ENCODE measurements at places on chromosomes 16 and 17.
A peak's percentile ranks its signal among the peaks of the same experiment; 100 is the strongest.

DNA sequence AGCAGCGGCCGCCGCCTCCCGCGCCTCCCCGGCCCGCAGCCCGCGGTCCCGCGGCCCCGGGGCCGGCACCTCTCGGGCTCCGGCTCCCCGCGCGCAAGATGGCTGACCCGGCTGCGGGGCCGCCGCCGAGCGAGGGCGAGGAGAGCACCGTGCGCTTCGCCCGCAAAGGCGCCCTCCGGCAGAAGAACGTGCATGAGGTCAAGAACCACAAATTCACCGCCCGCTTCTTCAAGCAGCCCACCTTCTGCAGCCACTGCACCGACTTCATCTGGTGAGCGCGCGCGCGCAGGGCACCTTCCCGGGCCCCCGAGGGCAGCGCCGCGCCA lies 258 bp downstream of the PRKCB start:
- peak; percentile 41 for ATAC-seq

- ATAC-seq = peak; percentile 87
These were observed 653 bp downstream of the SRRM2 start for GRCh38 chr16:2752850-2753732.

DNA sequence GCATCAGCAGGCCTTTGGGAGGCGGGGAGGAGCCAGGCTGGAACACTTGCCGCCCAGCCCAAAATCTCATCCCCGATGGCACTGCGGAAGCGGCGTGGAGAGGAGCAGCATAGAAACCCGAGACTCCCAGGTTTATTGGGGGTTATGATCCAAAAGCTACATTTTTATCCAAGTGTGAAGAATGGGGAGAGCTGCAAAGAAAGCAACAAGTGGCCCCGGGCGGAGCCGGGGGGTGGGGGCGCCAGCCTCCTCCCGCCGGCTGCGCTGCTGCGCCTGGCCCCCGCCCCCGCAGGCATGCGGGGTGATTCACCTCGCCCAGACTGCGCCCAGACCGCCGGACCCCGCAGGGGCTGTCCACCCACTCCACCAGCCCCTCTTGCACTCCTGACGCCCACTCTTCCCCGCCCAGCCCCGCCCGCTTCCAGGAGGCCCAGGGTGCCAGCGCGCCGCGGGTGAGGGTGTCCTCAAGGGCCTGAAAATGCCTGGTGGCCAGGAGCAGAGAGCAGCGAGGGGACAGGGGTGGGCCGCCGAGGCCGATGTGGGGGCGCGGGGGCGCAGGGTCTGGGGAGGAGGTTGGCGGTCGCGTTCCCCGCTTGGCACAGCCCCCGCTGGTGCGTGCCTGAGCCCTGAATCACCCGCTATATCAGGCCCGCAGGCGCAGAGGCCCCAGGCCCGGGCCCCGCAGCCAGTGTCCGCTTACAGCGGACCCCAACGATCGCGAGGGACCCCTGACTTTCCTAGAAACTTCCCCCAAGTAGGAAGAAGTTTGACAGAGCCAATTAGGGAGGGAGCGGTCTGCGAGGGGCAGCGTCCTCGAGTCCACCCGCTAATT lies 1.3 kb downstream of the CAVIN1 start:
- peak; percentile 30 for ATAC-seq

- no peak for ATAC-seq
These were observed 36.5 kb downstream of the CPNE2 start for GRCh38 chr16:57128771-57129389.

- no peak for ATAC-seq
These were observed 157.8 kb downstream of the AXIN2 start for GRCh38 chr17:65403626-65404025.

- ATAC-seq = no peak
These were observed 5.0 kb downstream of the KATNB1 start for GRCh38 chr16:57740423-57741071.

GRCh38 chr16:4005731-4006130 lies 110.5 kb downstream of the ADCY9 start:
- no peak for ATAC-seq

- no peak for ATAC-seq
These were observed 367.6 kb upstream of the ERCC4 start for GRCh38 chr16:13552062-13552959.

DNA sequence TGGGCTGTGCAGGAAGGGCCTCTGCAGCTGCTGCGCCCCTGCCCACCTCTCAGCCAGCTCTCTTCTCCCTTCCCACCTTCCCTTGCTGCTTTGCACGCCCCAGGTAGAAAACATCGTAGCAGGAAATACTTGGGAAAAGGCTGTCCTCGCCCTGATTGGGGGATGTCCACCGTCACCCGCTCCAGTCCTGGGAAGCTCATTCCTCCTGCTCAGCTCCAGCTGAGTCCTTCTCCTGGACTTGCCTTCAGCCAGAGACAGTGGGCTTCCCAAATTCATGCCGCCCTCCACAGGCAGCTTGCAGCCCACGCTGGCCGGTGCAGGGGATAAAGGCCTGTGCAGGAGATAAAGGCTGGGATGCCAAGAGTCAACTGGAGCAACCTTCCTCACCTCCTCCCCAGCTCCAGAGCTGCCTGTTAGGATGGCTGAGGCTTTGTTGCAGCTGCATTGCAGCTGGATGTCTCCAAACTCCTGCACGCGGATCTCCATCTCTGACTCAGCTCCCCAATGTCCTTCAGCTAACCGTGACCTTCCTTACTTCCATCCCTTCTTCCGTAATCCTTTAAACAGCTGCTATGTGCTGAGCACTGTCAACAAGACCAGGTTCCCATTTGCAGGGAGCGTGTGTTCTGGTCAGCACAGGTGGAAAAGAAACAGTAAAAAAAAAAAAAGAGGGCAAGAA lies 402.0 kb upstream of the TNRC6C start:
- ATAC-seq = no peak

- no peak for ATAC-seq
These were observed 7.2 kb downstream of the PLCG2 start for GRCh38 chr16:81786321-81786720.

GRCh38 chr17:76273445-76274111 lies 8.4 kb downstream of the UBALD2 start:
- no peak for ATAC-seq

- ATAC-seq = peak; percentile 84
These were observed 68.5 kb upstream of the DNAH17 start for GRCh38 chr17:78645421-78646295.

- peak; percentile 58 for ATAC-seq
These were observed 13.0 kb downstream of the SARM1 start for GRCh38 chr17:28384281-28385036.

- ATAC-seq = no peak
These were observed 4.4 kb downstream of the CBX4 start for GRCh38 chr17:79834565-79835469.

- ATAC-seq = peak; percentile 67
These were observed 153.4 kb upstream of the GSE1 start for GRCh38 chr16:85459529-85460251.

- peak; percentile 14 for ATAC-seq
These were observed 8.1 kb downstream of the PNMT start for GRCh38 chr17:39676198-39676819.

- peak; percentile 21 for ATAC-seq
These were observed 6.6 kb upstream of the PMP22 start for GRCh38 chr17:15271741-15272140.

GRCh38 chr16:3068487-3068886 lies 3.0 kb downstream of the IL32 start:
- no peak for ATAC-seq

DNA sequence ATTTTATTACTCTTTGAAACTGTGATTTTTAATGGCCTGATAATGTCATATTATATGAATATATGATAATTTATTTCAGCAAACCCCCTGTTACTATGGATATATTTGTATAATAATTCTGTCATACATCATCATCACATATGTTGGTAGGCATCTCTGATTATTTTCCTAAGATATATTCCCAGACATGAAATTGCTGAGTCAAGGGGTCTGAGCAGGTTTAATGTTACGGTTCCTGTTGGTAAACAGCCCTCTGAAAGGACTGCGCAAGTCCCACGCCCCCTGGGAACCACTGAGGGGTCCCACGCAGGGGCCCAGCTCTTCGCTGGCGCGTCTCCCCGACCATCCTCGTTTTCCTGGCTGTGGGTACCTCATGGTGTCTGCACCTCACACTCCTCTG lies 24.2 kb downstream of the SLC13A5 start:
- ATAC-seq = no peak

GRCh38 chr17:81412490-81413093 lies 17.3 kb downstream of the BAHCC1 start:
- ATAC-seq = peak; percentile 20

GRCh38 chr16:65312071-65312470 lies 190.2 kb upstream of the CDH11 start:
- no peak for ATAC-seq

DNA sequence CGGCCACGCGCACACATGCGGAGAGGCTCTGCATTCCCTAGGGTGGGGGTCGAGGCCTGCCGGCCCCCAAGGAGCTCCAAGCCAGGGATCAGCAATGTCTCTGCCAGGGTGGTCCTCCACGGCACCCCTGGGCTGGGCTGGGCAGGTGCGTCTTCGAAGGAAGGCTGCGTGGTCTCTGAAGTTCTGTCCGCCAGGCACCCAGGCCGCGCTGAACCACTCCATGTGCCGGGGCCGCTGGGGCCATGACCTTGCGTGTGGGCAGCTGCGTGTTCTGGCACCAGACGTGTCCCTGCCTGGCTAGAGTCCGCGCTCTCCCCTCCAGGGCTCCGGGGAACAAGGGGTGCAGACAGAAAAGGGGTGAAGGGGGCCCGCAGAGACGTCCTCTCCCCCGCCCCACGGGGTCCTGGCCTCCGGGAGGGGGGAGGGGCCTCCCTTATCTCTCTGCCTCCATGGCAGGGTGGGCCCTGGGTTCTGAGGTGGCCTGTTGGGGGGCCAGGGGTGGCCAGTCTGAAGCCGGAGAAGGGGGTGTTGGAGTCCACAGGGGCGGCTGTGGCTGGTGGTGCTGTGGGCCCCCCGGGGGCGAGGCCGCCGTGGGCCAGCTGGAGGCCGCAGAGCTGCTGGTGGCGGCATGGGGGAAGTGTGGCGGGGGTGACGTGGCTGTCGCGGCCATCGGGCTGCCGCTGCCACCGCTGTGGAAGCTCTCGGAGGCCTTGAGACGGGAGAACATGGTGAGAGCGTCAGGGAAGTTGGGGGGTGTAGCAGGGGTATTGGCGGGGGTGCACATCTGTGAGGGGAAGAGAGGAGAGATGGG lies 5.3 kb downstream of the UBALD1 start:
- ATAC-seq = no peak

- ATAC-seq = no peak
These were observed 11.4 kb upstream of the FADS6 start for GRCh38 chr17:74904687-74905409.

DNA sequence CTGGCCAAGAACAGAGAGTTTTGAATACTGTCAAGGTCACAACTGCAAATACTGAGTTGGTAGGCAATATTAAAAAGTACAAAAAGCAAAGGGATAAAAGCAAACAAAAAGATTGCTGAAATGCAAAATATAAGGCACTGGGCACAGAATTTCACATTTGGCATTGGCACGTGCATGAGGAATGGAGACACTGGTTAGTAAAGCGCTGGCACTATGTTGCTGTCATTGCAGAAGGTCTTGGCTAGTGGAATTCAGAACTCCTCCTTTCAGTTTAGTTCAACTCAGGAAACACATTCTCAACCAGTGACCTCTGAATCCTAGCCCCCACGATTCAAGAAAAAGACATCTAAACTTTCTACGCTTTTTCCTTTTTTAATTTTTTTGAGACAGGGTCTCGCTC lies 111.8 kb upstream of the PSMD7 start:
- ATAC-seq = no peak

DNA sequence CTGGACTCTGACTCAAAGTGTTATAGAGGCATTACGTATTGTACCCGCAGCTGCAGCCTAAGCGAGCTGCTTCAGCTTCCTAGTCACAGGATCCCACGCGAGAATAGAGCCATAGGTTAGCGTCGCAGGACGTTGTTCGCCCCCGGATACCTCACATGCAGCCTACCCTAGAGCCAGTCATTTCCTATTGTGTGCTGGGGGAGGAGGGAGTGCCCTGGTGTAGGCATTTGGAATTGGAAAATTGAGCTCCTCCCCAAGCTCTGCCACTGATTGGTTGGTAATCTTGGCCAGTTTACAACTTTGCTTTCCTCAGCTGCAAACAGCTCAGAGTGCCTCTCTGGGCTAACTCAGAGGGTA lies 530 bp downstream of the NAA60 start:
- peak; percentile 51 for ATAC-seq

DNA sequence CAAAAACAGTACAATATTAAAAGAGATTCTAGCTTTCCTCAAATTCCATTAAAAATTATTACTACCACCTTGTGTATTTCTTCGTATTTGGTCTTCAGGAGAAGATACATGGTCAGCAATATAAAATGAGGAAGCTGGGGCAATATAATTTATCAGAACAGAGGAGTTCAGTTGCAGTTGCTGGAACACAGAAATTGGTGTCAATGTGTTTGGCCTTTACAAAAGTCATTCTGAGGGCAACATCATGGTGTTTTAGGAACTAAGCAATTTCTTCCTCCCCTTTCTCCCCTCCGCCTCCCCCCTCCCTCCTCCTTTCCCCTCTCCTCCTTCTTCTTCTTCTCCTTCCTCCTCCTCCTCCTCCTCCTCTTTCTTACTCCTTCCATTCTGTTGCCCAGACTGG lies 102.1 kb downstream of the YPEL2 start:
- no peak for ATAC-seq

- ATAC-seq = no peak
These were observed 484 bp downstream of the CD300LB start for GRCh38 chr17:74530831-74531150.

DNA sequence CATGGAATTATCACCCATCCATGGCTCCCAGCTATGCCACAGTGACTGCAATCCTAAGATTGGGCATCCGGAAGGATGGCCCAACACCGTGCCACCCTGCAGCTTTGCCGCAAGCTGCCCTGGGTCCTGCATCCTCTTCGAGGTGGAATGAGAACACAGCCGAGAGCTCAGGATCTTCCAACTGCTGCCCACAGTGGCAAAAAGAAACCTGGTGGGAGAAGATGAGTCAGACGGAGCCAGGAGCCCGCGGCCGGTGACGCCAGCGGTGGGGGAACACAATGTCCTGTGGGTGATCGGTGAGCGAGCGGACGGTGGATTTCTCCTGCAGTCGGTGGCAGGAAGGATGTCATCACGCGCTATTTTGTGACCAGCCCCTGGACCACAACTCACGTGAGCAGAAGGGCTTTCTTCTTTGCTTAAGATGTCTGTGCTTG lies 20.1 kb downstream of the CD7 start:
- peak; percentile 34 for ATAC-seq

- ATAC-seq = no peak
These were observed 301.6 kb upstream of the C16orf82 start for GRCh38 chr16:26765087-26765486.

- ATAC-seq = no peak
These were observed 21.9 kb downstream of the MRM1 start for GRCh38 chr17:36623281-36623680.

GRCh38 chr16:1152651-1153259 lies at the start of gene CACNA1H:
Gene CACNA1H (plus strand): TSS chr16:1153106. CDS start chr16:1153738, 632 bp downstream.
- ATAC-seq = peak; percentile 53

DNA sequence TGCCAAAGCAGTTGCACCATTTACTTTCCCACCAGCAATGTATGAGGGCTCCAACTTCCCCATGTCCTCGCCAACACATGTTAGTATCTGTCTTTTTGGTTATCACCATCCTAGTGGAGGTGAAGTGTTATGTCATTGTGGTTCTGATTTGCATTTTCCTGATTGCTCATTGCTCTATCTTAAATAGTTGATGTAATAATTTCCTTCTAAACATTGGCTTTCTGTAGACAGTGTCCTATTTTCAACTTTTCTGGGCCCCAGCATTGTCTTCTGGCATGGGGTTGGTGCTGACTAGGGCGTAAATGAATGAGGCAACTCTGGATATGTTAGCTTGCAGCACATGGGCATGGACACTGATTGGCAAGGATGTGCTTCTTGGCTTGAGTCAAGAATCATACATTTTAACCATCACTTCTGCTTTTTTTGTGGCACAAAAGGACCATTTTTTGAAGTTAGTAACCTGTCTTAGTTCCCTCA lies 25.1 kb downstream of the PLCG2 start:
- ATAC-seq = no peak

GRCh38 chr17:16940116-16940881 lies 31.6 kb downstream of the TNFRSF13B start:
- ATAC-seq = no peak

All from gastroesophageal sphincter (tissue), 4 donors.